Heart left ventricle (tissue), 16 donors: ENCODE measurements at places on chromosomes 11 and 22. TPM values are rescaled to one million over a fixed set of nuclear protein-coding genes. Genes with fewer than 3 reads are reported as not detected.

RIC3 gene
- total RNA-seq: 10.0 TPM

TMEM45B gene
- total RNA-seq: not detected

IGLL5 gene
- total RNA-seq: not detected

SLC17A6 gene
- total RNA-seq: not detected

SULT4A1 gene
- not detected for total RNA-seq

- no peak for DNase-seq
These were observed 38.8 kb upstream of the POU2AF1 start for GRCh38 chr11:111417766-111418435.

- DNase-seq: no peak
These were observed 512.4 kb downstream of the DLG2 start for GRCh38 chr11:85114786-85115185.

GRCh38 chr11:133181667-133182066, 350.6 kb downstream of the OPCML start:
- DNase-seq: no peak

- no peak for DNase-seq
These were observed 108.5 kb downstream of the CSNK2A3 start for GRCh38 chr11:11244470-11245080.

DNA sequence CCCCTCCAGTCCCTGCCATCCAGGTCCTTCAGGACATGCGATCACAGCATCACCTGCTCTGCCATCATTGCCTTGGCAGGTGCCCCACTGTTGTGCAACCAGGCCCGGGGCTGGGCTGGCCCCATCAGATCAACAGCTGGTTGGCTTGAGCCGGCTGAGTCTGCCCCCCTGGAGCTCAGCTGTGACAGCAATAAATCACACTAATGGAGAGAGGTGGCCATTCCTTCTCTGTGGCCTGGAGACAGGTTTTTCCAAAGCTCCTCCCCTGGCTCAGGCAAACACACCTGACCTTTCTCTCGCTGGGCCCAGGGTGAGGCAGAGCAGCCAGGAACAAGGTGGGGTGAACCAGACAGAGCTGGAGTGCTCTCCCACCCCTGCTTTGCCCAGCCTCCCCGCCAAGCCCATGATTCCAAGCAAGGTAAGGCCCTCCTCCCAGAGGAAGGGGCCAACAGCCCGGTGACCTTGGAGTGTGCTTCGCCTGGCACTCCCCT, 8.9 kb upstream of the FXYD2 start:
- DNase-seq: peak; percentile 20

GRCh38 chr11:44377121-44377520, 67.2 kb upstream of the ALX4 start:
- DNase-seq: no peak

GRCh38 chr22:49773531-49773930, 54.1 kb downstream of the BRD1 start:
- DNase-seq: no peak

DNA sequence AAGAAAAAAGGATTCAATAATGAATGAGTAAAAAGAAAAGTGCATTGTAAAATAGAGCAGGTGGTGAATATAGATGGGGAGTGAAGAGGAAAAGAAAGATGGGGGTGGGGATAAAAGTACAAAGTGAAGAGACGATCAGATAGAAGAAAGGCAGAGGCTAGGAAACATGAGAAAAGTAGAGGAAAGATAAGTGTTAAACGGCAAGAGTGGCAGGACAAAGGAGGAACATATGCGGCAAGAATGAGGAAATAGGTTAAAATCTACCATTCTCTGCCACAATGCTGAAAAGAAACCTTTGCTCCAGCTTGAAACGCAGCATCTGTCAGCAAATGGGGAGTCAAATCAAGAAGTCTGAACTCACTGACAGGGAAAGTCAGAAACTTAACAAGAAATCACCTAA, 6.8 kb downstream of the FUT4 start:
- DNase-seq: no peak

DNA sequence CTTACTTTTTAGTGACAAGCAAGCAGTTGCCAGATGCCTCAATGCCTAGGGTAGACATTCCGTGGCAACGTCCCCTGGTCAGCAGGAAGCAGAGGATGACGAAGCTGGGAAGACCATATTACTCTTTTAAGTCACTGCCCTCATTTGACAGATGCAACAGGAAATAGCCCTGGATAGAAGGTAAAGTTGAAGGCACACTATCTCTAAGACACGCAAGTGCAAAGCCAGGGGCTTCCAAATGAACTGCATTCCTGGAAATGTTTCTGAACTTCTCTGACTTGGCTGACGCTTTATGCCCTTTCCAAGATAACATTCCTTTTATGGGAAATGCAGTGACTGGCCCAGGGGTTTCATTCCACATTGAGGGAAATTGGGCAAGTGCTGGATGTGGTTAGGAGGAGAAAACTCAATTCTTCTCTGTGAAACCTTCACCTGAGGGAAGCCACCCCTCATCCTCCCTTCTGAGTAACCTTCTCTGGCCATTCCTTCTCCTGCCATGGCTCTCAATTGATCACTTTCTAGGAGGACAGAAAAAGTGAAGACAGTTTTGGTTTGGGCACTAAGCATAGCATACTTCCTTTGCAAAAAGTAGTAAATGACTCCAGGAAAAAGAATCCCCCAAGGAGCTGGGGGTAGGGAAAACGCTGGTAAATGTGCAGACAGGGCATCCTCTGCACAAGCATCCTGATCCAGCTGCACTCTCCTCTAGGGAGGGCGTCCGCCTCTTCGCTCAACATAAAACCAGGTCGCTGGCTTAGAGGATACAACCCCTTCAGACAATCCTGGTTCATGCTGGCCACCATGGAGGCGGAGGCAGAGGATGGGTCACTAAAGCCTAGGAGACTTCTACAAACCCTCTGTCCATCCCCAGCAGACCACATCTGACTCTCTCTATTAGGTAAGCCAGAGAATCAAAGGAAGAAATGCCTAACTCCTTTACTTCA, 14.5 kb downstream of the PCSK7 start:
- no peak for DNase-seq

DNA sequence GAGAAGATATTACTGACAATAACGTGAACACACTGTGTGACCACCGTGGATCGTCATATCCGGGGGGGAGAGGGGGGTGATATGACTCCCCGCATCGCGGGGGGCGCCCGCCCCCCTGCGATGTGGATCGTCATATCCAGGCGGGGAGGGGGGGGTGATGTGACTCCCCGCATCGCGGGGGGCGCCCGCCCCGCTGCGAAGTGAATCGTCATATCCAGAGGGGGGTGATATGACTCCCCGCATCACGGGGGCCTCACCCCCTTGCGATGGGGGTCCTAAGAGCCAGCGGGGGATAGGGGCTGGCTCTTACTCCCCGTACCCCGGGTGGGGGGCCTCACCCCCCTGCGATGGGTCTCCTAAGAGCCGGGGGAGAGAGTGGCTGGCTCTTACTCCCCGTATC, 19.9 kb downstream of the UNC93B1 start:
- DNase-seq: no peak

GRCh38 chr22:46801331-46801811, 38.9 kb downstream of the TBC1D22A start:
- no peak for DNase-seq

GRCh38 chr22:42725606-42726355, 5.1 kb upstream of the A4GALT start:
- DNase-seq: no peak

DNA sequence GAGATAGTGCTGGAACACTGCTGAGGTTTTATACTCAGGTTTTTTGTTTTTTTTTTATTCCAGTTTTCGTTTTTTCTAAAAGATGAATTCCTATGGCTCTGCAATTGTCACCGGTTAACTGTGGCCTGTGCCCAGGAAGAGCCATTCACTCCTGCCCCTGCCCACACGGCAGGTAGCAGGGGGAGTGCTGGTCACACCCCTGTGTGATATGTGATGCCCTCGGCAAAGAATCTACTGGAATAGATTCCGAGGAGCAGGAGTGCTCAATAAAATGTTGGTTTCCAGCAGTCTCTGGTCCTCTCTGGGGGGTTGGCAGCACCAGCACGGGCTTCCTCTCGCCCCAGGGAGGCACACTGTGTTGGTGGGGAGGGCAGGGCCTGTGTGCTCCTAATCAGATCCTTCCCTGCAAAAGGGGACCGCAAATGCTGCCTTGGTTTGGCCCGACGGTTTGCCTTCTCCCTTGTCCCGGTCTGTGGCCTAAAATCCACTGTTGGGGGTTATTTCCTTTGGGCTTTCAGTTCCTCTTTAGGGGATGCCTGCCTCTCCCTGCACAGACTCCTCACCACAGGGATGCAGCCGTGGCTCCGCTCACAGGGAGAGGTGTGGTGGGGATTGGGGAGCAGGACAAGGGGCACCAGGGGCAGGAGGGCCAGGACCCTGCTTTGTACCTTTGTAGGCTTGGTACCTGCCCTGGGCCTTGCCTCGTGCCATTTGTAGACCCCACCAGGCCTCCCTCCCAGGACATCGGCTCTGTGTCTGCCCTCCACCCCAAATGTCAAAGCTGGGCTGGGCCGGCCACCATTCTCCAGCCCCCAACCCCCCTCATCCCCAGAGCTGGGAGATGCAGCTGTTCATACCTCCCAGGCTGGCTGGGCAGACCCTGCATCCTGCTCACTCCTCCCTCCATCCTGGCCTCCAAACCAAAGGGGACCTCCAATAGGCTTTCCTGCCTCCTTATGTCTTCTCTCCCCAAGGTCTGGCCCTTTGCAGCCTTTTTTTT, 13.5 kb downstream of the MCAT start:
- no peak for DNase-seq

DNA sequence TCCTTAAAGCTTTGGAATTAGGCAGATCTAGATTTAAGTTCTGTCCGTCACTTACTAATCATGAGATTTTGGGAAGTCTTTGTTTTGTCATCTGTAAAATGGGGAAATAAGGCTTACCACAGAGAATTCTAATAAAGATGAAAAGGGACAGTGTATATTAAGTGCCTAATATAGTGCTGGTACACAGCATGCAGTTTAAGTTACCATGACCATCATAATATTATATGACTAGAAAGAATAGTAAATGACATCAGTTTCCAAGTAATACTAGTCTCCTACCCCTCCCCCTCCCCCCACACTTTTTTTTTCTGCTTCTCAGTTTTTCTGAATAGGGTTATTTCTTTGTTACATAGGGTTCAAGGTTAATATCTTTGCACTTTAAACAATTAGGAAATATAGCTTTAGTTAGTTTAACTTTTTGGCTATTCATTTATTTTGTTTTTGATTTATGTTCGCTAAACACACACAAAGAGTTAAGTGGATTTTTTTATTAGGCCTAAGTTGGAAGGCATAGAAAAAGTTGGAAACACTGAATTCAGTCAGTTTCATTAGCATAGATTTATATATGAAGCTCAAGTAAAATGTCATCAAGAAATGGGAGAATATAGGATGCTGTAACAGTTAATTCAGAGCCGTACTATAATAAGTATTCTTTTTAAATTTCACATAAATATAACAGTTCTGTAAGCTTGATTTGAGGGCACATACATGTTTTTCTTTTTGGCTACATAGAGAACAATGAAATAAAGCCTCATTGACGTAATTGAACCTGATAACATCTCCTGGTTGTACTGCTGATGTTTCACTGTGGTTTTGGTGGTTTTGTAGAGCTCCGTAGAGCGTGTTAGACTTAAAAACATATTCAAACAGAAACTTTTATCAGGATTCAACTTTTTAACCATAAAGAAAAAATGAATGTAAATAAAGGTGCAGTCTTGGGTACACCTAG, 121.2 kb downstream of the PDE3B start:
- no peak for DNase-seq
